ENCODE measurements at places on chromosomes 2 and 18. TPM values are rescaled to one million over a fixed set of nuclear protein-coding genes. Genes with fewer than 3 reads are reported as not detected.

Gene HEATR5B
- 3.2 TPM for polyA plus RNA-seq

Gene CPS1
- 0.45 TPM for polyA plus RNA-seq

Gene ANTXR1
- polyA plus RNA-seq = 14.1 TPM

Gene CTAGE1
- not detected for polyA plus RNA-seq

Gene IL1R2
- 111 TPM for polyA plus RNA-seq

GRCh38 chr2:180609626-180610340 lies 370.6 kb upstream of the UBE2E3 start:
- H3K27me3 ChIP-seq = no peaks in the 10 kb centered on the region
- DNase-seq = peak; percentile 18
- H3K4me3 ChIP-seq = no peak overlapping the region
- no peaks in the 10 kb centered on the region for H3K4me1 ChIP-seq
- H3K27ac ChIP-seq = no peak overlapping the region

- H3K4me3 ChIP-seq = no peak overlapping the region
- peak; percentile 34 for DNase-seq
- peaks cover 54% of the 10 kb centered on the region for H3K4me1 ChIP-seq
- peak overlapping the region; percentile 97 for H3K27ac ChIP-seq
Measured at GRCh38 chr2:20352581-20353216, 2.1 kb upstream of the PUM2 start.

DNA sequence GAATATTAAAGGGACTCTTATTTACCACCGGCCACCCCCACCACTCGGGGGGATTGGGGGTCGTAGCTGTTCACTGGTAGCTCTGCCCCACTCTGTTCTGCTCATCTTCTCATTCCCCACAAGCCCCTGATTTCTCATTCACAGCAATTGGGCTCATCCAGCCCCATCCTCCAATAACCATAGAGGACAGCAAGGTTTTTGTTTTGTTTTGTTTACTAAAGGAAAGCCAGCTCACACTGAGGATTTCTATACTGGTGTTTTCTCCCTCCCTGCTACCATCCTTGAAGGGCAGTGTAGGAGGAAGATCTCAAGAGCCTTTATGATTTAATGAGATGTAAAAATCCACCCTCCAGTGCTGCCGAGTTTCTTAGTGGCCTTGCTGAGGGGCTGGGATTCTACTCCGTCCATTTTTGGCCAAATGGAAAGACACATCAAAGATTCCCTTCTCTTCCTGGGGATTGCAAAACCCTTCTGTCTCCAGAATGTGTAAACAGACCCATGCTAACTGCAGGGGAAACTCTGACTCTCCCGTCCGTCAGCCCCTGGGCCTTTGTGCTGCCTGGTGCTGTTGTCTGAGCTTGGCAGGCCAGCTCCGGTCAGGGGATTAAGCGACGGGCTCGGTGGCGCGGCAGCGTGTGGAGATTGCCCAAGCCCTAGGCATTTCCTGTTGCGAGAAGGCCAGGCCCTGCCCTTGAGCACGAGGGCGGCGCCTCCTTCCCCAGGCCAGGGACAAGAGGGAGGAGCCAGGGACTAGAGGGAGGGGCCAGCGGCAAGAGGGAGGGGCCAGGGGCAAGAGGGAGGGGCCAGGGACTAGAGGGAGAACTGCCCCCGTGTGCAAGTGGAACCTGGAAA lies 165.0 kb downstream of the ANTXR1 start:
- H3K4me3 ChIP-seq = no peak overlapping the region
- DNase-seq = peak; percentile 78
- H3K36me3 ChIP-seq = no peaks in the 10 kb centered on the region
- H3K27me3 ChIP-seq = no peaks in the 10 kb centered on the region
- peak overlapping the region; percentile 33 for H3K27ac ChIP-seq

- H3K36me3 ChIP-seq = no peaks in the 10 kb centered on the region
- no peak overlapping the region for H3K27ac ChIP-seq
- no peaks in the 10 kb centered on the region for H3K27me3 ChIP-seq
- no peak overlapping the region for H3K4me3 ChIP-seq
- peaks cover 13% of the 10 kb centered on the region for H3K4me1 ChIP-seq
Measured at GRCh38 chr2:172965433-172966212, 110.0 kb upstream of the MAP3K20 start.

GRCh38 chr2:172084395-172084644 lies 987 bp upstream of the DLX1 start:
- peaks cover 96% of the 10 kb centered on the region for H3K27me3 ChIP-seq
- H3K27ac ChIP-seq = no peak overlapping the region
- DNase-seq = no peak
- H3K4me3 ChIP-seq = peak overlapping the region; percentile 53
- peaks cover 79% of the 10 kb centered on the region for H3K4me1 ChIP-seq

DNA sequence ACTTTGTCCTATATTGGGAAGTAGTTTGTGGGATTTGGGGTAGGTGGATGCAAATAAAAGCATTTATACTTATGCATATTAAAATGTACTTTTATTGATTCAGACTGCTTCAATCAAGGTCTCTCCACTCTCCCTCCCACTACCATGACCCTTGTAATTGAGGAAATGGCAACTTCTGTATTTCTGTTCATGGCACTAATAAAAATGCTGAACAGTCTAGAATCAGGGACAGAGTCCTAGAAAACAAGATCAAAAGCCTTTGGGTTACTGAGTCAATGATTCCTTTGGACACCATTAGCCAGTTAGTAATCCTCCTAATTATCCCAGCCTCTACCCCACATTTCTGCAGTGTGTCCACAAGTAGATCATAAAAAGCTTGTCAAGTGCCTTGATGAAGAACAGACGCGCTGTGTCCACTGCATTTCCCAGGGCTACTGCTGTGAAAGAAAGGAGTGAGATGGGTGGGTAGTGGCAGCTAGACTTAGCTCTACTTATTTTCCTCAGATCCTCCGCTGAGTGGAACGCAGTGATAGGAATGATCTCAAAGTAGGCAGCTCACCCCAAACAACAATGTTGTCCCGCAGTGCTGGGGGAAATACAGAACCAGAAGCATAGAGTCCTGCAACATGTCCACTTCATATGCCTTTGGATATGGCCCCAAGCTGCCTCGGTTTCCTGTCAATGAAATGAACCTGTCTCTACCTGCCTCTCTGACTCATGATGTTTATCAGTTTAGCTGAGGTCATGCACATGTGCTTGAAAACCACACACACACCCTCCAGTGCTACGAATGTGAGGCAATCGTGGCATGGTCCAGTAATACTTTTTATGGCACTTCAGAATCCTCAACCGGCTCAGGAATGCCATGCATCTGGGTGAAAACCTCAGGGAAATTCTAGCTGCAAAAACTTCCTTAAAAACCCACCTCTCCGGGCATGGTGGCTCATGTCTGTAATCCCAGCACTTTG lies 115.5 kb downstream of the COL6A3 start:
- no peak overlapping the region for H3K4me3 ChIP-seq
- no peak for DNase-seq
- no peaks in the 10 kb centered on the region for H3K27me3 ChIP-seq
- no peaks in the 10 kb centered on the region for H3K36me3 ChIP-seq
- H3K4me1 ChIP-seq = peaks cover 10% of the 10 kb centered on the region
- H3K27ac ChIP-seq = no peak overlapping the region

GRCh38 chr2:1869987-1870386 lies 125.7 kb upstream of the PXDN start:
- H3K4me3 ChIP-seq = no peak overlapping the region
- H3K36me3 ChIP-seq = no peaks in the 10 kb centered on the region
- no peaks in the 10 kb centered on the region for H3K4me1 ChIP-seq

GRCh38 chr2:72103690-72104089 lies 44.0 kb downstream of the CYP26B1 start:
- H3K36me3 ChIP-seq = no peaks in the 10 kb centered on the region
- no peak for DNase-seq
- no peaks in the 10 kb centered on the region for H3K4me1 ChIP-seq
- H3K27ac ChIP-seq = no peak overlapping the region
